NCI-H1092 (cell line): ENCODE measurements at places on chromosomes 13 and 19.

GRCh38 chr13:111515635-111516034 is 195.2 kb downstream of the TEX29 start:
- no peak for DNase-seq

DNA sequence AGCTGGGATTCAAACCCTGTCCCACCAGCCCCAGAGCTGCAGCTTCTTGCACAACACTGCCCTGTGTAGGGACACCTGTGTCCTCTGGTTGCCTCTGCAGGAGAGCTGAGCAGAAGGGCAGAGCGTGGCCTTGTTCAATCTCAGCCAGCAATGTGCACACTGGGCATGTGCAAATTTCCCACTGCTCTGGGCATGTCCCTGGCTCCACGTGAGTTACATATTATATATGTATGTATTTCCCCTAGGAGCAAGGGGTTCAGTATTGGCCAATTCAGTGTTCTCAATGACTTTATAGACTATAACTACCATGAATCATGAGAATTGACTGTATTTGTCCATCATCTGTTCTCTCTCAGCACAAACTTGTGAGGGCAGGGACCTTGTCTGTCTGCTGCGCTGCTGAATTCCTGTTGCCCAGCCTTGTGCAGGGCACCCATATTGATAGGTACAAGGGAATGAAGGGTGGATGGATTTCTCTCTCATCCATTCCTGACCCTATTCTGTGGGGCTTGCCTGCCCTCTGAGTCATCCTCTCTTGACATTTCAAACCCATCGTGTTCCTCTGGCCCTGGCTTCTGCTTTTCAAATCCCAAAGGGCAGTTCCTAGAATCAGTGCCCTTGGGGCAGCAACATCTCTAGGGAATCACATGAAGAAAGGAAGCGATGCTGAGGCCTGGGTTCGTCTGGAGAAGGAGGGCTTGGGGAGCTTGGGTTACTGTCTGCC is 69.7 kb downstream of the ERICH6B start:
- DNase-seq = no peak

DNA sequence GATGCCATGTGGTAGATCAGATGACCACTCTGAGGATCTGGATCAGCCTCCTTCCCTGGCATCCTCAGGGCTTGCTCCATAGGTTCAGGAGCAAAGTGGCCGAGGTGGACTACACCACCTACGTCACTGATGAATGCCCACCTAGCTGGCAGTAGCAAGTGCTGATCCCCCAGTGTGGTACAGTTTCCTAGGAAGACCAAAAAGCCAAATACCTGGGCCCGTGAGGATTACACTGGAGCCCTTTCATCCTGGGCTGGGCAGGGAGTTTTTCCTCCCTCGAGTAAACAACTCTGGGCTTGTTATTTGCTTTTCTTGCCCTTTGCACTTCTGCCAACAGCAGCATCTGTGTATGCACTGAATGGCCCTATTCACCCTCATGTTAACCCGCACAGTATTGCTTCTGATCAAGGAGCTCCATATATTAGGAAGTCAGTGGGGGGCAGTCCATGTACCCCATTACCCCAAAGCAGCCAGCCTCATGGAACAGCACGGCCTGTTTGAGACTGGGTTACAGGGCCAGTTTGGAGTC is 3.3 kb upstream of the MYADM start:
- DNase-seq = no peak

DNA sequence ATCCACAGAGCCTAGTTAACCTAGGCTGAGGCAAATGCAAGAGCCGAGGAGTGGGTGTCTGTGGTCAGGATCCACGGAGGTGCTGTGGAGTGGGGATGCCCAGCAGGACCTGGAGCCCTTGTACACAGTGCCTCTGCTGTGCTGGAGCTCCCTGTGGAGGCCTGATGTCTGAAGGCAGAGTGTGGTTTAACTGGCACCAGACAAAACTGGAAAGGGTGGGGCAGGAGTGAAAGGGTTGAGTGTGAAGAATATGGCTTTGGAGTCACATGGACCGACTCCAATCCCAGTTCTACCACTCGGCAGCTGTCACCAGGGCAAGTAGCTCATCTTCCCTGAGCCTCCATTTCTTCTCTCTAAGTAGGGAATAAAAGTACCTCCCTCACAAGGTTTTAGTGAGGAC is 60.3 kb upstream of the GPR12 start:
- no peak for DNase-seq

GRCh38 chr19:32403291-32403995 is 2.1 kb upstream of the DPY19L3 start:
- no peak for DNase-seq

- DNase-seq = no peak
These were observed 304.8 kb upstream of the MAB21L1 start for GRCh38 chr13:35781036-35782000.

DNA sequence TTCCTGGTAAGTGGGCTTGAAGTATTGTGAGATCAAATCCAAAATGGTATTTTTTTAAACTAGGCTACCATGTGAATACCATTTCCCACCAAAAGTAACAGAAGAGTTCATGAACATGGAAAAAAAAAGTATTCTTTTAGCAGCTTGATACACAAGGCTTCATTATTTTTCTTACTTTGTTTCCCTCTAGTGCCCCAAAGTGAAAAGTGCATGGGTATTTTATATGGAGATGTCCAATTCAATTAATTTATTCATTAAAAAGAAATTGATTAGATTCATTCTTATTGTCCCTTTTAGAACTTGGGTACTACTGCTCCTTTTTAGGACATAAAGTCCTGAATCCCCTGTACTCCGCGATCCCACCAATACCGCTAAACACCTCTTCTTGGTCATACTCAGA is 28.6 kb upstream of the SCEL start:
- no peak for DNase-seq

GRCh38 chr19:1449467-1450442 is at the start of gene APC2:
Gene APC2, plus strand, starts transcription at chr19:1450121. Its CDS starts 2,881 bp downstream, at chr19:1453002.
- DNase-seq = peak; percentile 86

GRCh38 chr19:2533686-2534422 is 57.9 kb downstream of the GADD45B start:
- no peak for DNase-seq

GRCh38 chr19:38211151-38211591 is 12.9 kb downstream of the DPF1 start:
- DNase-seq = no peak

DNA sequence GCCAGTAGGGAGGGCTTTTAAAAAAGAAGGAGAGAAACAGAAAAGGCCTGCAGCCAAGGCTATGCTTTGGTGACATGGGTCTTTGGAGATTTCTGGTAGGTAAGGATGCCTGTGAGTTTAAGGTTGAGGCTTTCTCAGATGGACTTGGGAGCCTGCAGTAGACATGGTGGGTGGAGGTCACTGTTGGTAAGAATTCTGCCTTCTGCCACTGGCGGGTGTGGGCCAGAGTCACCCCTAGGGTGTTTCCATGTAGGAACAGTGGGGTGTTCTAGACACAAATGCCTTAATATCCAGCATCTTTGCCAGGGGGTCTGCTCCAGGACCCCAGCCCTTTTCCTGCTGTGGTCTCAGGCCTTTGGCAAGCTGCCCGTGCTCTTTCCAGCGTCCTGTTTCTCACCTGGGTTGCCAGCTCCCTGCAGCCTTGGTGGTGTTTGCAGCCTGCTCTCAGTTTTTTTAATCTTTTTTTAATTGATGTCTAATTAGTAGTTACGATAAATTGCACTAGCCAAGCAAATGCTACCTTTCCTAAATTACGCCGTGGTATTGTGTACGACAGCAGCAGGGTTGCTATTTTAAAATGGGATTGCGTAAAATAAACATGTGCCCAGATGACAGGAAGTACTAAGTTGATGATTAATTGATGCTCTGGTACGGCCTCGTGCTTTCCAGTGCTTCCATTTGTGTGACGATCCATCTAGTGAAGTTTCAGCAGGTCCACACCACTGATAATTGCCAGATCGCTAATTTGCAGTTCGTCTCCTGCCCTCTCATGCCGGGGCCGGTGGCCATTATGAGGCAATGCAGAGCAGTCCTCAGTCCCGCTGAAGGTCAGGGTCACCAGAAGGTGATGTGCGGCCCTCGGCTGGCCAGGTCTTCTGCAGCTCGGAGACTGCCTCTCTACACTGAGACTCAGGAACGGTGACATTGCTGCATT is 35.3 kb upstream of the NPAS1 start:
- no peak for DNase-seq

GRCh38 chr13:75702476-75702875 is 66.3 kb downstream of the LMO7 start:
- DNase-seq = no peak

DNA sequence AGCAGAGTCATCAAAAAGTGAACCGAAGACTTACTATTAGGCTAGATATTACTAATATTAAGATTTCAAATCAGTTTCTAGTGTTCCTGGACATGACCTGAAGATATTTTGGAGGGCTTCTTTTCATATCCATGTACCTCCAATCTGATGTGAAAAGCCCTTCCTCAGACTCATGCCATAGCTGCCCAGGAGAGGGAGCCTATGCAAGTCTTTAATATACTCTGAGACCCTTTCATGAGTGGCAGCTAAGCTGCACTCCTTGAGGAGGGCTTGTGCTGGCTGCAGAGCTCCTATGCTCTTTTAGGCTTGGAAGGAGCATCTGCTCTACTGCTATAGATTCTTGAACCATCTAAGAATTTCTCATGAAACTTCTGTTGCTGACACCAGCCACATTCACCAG is 715.3 kb downstream of the OLFM4 start:
- DNase-seq = no peak

GRCh38 chr13:113245849-113246796 is 36.7 kb downstream of the CUL4A start:
- no peak for DNase-seq
